ENCODE measurements at places on chromosomes 2 and 18. TPM values are rescaled to one million over a fixed set of nuclear protein-coding genes. Genes with fewer than 3 reads are reported as not detected.

- no peak overlapping the region for H3K27ac ChIP-seq
- H3K27me3 ChIP-seq, result no peaks in the 10 kb centered on the region
- H3K4me3 ChIP-seq, result no peak overlapping the region
- no peak for DNase-seq
- H3K36me3 ChIP-seq, result no peaks in the 10 kb centered on the region
Observed at GRCh38 chr2:128487650-128488387, 169.2 kb upstream of the HS6ST1 start.

ARL4C gene
- 13.3 TPM for total RNA-seq

DNA sequence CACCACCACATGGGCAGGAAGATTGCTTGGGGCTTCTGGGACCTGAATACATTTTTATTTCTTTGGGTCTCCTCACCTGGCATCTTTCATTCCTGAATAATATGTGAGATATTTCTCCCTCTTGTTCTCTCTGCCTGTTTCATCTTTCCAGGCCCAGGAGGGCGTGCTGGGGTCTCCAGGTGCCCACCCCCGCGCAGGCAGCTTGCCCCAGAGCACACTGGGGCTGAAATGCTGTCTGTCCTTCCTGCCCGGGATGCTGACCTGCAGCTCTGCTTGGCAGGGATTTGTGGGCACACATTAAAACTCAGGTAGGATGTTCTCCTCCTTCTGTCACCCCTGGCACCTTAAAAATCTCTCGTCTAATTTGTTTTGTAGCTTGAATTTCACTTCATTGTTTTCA is 39.7 kb upstream of the TEX51 start:
- no peaks in the 10 kb centered on the region for H3K36me3 ChIP-seq
- no peaks in the 10 kb centered on the region for H3K27me3 ChIP-seq
- no peak for DNase-seq
- no peak overlapping the region for H3K27ac ChIP-seq
- H3K4me1 ChIP-seq, result no peaks in the 10 kb centered on the region
- no peak overlapping the region for H3K4me3 ChIP-seq

GRCh38 chr18:13501543-13501887 is 224.8 kb downstream of the FAM210A start:
- peaks cover 30% of the 10 kb centered on the region for H3K4me1 ChIP-seq
- no peak for DNase-seq
- H3K27ac ChIP-seq, result no peak overlapping the region
- H3K4me3 ChIP-seq, result no peak overlapping the region
- peaks cover 9% of the 10 kb centered on the region for H3K36me3 ChIP-seq
- H3K27me3 ChIP-seq, result no peaks in the 10 kb centered on the region

DNA sequence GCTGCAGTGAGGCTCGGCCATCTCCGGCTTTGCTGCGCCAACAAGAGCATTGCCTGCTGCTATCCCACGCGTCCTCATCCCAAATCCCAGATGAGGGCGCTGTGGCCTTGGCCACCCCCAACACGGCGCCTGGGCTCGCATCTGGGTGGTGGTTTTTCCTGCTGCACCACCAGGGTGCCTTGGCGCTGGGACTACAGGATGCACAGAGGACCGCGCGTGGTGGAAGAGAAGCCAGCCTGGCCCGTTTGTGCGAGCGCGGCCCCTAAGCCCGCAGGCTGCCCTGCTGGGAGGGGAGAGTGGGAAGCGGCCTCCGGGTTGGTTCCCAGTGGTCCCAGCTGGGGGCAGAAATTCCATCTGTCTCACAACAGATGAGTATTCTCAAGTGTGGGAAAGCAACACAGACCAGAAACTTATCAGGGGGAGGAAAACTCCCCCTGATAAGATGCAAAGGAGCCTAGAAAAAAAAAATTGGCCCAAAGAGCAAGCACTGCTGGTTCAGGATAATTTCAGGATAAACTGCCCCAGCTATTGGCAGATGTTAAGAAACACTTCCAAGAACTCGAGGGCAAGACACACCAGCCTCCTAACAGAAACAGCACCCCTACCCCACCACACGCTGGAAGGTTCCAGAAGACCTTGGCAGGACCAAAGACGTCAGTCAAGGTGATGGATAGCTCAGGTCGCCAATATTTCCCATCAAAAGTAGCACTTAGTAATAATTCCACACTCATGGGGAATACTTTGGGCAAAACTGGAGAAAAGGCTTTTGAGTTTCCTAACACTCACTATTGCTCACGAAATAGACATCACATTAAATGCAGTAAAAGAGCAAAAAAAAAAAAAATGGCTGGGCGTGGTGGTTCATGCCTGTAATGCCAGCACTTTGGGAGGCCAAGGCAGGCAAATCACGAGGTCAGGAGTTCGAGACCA is 152.1 kb downstream of the PXDN start:
- no peaks in the 10 kb centered on the region for H3K27me3 ChIP-seq
- no peak overlapping the region for H3K27ac ChIP-seq
- H3K4me1 ChIP-seq, result no peaks in the 10 kb centered on the region
- H3K36me3 ChIP-seq, result no peaks in the 10 kb centered on the region
- H3K4me3 ChIP-seq, result no peak overlapping the region

DNA sequence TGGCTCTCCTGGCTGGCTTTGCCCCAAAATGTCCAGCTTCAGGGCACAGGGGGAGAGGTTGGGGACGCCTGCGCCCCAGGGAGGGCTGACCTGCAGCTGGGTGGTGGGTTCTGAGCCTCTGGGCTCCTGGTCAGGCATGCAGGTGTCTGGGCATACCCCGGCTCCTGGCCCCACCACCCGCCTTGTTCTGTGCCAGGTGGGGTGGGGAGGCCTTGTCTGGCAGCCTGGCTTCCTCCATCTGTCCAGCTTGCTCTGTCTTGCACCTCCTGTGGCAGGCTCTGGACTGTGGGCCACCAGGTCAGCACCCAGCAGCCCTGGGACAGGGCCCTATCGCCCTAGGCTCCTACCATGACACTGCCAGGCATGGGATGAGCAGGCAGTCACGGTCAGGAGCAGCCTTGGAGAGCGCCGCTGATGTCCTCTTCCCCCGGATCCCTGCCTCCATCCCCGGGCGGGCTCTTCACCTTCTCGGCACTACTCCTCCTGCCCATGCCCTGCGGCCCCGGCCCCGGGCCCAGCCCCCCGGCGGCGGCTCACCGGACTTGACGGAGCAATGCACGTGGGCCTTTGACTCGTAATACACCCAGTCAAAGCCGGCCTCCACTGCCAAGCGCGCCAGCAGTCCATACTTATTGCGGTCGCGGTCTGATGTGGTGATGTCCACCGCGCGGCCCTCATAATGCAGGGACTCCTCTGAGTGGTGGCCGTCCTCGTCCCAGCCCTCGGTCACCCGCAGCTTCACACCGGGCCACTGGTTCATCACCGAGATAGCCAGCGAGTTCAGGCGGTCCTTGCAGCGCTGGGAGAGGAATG is 3.6 kb downstream of the IHH start:
- H3K36me3 ChIP-seq, result no peaks in the 10 kb centered on the region
- H3K4me3 ChIP-seq, result no peak overlapping the region
- no peak for DNase-seq
- peaks cover 27% of the 10 kb centered on the region for H3K4me1 ChIP-seq
- peaks cover 71% of the 10 kb centered on the region for H3K27me3 ChIP-seq
- no peak overlapping the region for H3K27ac ChIP-seq

- H3K4me3 ChIP-seq, result no peak overlapping the region
- no peaks in the 10 kb centered on the region for H3K36me3 ChIP-seq
- no peaks in the 10 kb centered on the region for H3K4me1 ChIP-seq
- no peak for DNase-seq
Observed at GRCh38 chr2:182496596-182496995, 69.8 kb upstream of the PDE1A start.

GPR155 gene
- 16.8 TPM for total RNA-seq

LTBP1 gene
- total RNA-seq, result 30.8 TPM

DNA sequence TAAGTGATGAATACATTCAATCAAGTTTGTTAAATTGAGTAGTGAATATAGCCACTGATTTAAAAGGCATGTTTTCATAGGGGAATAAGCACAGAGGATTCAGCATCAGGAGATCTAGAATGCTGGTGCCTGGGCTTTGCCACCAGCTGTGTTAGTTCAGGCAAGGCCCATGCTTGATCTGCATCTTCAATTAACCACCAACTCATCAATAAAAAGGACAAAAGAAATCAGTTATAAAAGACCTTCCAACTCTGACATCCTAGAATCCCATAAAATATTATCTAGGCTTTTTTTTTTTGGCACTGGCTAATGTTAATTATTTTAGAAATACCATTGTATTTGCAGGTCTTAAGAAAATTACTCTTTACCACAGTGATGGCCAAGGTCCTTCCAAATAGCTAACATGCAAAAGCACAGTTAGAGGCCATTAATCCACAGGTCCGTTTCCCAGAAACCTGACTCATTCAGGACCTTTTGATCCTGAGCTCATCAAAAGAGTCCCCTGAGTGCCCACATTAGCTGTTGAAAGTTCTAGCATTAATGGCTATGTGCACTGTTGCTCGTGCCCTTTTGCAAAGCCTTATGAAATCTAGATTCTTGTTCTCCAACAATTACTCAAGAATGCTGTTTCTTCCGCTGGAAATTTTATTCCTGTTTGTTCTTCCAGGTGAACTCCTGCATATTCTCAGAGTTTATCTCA is 170.0 kb downstream of the CYRIA start:
- no peaks in the 10 kb centered on the region for H3K36me3 ChIP-seq
- no peaks in the 10 kb centered on the region for H3K27me3 ChIP-seq
- no peak overlapping the region for H3K4me3 ChIP-seq
- H3K4me1 ChIP-seq, result no peaks in the 10 kb centered on the region
- no peak overlapping the region for H3K27ac ChIP-seq

CCDC178 gene
- total RNA-seq, result 2.1 TPM

PKDCC gene
- 328 TPM for total RNA-seq

DNA sequence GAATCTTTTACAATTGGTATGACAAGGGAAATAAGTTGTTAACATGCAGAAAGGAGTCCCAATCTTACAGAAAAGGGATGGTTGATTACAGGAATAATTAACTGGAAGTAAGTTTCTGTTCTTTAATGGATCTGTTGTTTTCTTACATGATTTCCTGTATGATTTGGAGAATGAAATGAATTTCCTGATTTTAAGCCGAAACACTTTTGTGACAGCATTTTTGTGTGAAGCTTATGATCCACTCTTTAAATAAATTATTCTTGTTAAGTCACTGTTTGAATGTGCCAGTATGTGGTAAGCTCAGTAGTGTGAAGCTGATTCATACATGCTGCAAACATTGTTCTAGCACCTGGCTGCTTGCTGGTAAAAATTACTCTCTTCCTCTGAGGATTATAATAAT is 516.2 kb downstream of the DCDC2C start:
- no peaks in the 10 kb centered on the region for H3K36me3 ChIP-seq
- no peaks in the 10 kb centered on the region for H3K4me1 ChIP-seq
- DNase-seq, result no peak
- no peak overlapping the region for H3K4me3 ChIP-seq
- H3K27me3 ChIP-seq, result no peaks in the 10 kb centered on the region

COL4A4 gene
- 2.8 TPM for total RNA-seq

EML6 gene
- total RNA-seq, result 0.87 TPM

ITGA4 gene
- 10.7 TPM for total RNA-seq

STEAP3 gene
- total RNA-seq, result 8.2 TPM

- no peak for DNase-seq
- H3K4me1 ChIP-seq, result no peaks in the 10 kb centered on the region
- H3K27me3 ChIP-seq, result no peaks in the 10 kb centered on the region
- H3K36me3 ChIP-seq, result no peaks in the 10 kb centered on the region
Observed at GRCh38 chr18:56661360-56662062, 10.4 kb downstream of the WDR7 start.

- DNase-seq, result no peak
- no peaks in the 10 kb centered on the region for H3K27me3 ChIP-seq
- H3K27ac ChIP-seq, result peak overlapping the region; percentile 86
- peak overlapping the region; percentile 82 for H3K4me3 ChIP-seq
- no peaks in the 10 kb centered on the region for H3K36me3 ChIP-seq
Observed at GRCh38 chr2:68466361-68466777, 725 bp downstream of the FBXO48 start.

DNA sequence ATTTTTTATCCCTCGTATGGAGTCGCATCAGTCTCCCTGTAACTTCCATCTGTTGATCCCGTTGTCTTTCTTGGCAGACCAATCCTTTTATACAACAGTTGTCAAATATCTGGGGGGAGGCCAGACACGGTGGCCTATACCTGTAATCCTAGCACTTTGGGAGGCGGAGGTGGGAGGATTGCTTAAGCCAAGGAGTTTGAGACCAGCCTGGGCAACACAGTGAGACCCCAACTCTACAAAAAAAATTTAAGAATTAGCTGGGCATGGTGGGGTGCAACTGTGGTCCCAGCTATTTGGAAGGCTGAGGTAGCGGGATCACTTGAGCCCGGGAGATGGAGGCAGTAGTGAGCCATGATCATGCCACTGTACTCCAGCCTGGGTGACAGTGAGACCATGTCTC is 2.0 kb downstream of the XRCC5 start:
- H3K4me3 ChIP-seq, result no peak overlapping the region
- H3K4me1 ChIP-seq, result no peaks in the 10 kb centered on the region
- H3K36me3 ChIP-seq, result peaks cover 32% of the 10 kb centered on the region
- no peak for DNase-seq

DNA sequence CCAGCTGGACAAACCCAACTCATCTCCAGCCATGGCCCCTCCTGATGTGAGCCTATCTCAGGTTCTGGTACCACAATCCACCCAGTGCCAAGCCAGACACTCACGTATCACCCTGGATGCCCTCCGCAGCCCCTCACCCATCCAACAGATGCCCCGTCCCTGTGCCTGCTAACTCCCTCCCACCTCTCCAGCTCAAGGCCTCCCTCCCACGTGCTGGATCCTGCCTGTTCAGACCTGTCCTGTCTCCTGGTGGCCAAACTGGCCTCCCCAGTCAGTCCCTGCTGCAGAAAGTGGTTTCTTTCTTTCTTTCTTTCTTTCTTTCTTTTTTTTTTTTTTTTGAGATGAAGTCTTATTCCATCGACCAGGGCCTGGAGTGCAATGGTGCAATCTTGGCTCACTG is 86.2 kb downstream of the RRM2 start:
- no peak overlapping the region for H3K27ac ChIP-seq
- no peaks in the 10 kb centered on the region for H3K4me1 ChIP-seq
- H3K27me3 ChIP-seq, result peaks cover 2% of the 10 kb centered on the region
- no peak for DNase-seq
- no peak overlapping the region for H3K4me3 ChIP-seq

Data from tibial nerve (tissue), 4 donors.